ENCODE measurements at places on chromosomes 5 and 9.

DNA sequence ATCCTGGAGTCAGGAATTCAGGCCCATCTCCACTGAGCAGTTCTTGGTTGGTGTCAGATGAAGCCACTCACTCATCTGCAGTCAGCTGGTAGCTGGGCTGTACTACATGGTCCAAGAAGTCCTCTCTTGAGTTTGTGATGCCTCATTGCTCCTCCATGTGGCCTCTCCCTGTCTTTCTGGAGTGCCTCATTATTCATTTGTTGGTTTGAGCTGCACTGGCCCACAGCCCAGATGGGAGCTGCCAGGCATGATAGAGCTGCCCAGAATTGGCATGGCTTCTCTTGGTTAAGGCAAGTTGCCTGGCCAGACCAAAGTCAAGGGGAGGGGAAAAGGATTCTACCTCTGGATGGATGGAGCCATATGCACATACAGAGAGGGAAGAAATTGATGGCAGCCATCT lies 8.0 kb downstream of the PTCD2 start:
- DNase-seq, result no peak

DNA sequence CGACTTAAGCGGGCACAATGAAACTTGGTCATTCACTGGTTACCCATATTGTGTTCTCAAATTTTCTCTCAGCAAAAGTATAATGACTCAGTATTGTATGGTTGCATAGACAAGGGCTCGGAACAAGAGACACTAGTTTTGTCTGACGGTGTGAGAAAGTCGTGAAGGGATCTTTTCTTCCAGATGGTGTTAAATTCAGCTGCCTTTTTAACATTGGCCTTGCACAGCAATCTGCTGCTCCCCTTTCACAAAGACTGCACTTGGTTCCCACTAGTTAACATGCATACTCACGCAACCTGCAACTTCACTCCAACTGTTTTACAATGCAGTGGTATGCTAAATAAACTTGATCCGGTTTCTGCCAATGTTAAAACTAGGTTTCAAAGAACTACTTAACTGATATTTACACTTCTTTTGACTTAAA lies 219.2 kb downstream of the MEF2C start:
- DNase-seq, result no peak

DNA sequence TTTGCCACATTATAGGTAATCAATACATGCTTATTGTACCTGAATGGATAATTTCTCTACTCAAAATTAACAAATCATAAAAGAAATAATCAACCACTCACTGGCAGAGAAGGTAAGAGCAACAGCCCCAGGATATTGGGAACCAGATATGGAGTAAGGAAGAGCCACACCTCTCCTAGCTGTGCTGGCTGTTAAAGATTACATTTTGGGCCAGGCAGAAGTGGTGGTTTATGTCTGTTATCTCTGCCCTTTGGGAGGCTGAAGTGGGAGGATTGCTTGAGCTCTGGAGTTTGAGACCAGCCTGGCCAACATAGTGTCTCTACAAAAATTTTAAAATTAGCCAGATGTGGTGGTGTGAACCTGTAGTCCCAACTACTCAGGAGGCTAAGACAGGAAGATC lies 56.4 kb downstream of the BHMT start:
- no peak for DNase-seq

DNA sequence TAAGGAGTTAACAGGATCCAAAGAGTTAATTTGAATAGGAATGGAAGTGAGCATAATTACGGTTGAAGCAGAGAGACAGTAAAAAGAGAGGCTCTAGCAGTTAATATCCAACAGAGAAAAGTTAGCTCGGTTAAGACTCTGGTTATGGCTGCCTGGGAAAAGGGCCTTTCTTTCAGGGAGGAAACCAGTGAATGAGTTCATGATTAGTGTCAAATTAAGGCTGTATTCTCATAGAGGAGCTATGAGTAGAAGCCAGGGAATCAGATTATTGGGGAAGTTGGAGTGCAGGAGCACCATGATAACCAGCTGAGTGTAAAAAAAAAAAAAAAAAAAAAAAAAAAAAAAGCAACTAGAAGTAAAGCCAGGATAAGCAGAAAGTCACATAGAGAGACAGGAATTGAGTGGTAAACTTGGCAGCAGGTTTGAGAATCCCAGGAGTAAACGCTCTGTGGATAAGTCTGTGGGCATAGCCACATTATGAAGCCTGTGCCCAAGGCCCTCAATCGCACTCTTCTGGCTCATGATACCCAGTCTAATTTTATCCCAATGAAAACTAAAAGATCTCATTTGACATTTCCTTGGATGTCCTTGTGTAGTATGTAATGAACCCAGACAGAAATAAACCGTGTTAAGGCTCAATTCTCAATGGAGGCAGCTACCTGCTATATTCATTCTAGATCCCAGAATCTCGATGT lies 372.6 kb upstream of the MPDZ start:
- no peak for DNase-seq

- no peak for DNase-seq
These were observed 3.5 kb upstream of the CNTFR start for GRCh38 chr9:34592895-34593601.

DNA sequence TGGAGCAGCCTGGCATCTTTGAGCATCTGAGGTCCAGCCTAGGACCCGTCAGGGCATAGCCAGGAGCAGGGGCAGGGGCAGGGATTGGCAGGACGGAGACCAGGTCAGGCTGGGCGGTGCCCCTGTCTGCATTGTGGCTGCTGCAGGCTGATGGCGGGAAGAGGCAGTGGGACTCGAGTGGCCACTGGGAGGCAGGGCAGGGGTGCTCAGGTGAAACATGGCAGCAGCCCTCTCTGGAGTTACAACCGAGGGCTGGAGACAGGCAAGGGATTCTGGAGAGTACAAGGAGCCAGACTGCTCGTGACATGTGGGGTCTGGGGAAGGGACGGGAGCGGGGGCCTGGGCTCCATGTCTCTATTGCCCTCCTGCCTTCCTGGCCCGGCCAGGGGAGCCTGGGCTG lies 97.4 kb upstream of the RAPGEF1 start:
- no peak for DNase-seq

DNA sequence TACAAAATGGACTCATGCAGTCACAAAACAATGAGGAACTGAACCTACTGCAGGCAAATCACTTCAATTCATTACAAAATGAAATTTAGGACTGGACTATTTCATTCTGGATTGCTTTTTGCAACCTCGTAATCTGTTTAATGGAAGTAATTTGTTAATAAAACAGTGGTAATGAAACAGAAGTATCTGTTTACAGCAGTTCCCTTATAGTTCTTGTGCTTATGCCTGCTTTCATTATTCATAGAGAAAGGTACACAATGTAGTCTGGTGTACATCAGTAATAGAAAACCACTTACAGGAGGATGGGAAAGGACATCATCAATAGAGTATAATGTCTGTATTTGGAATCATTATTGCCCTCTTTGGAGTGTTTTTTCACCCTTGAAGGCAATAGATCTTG lies 389.2 kb upstream of the NUDT12 start:
- DNase-seq, result no peak

DNA sequence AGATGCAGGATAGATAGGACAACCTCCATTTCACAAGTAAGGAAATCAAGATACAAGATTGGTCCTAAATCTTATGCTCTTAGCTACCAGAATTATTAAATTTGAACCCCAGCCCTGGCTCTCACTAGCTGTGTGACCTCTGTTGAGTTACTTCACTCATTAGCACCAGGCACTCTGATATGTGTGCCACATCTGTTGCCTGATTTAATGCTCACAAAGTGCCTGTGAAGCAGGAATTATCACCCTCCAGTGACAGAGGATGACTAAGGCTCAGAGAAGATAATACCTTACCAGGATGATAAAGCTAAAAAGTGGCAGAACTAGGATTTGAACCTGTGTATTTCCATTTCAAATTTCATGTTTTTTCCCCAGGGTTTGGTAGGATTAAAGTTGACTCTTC lies 110.0 kb downstream of the PLPPR1 start:
- DNase-seq, result no peak

DNA sequence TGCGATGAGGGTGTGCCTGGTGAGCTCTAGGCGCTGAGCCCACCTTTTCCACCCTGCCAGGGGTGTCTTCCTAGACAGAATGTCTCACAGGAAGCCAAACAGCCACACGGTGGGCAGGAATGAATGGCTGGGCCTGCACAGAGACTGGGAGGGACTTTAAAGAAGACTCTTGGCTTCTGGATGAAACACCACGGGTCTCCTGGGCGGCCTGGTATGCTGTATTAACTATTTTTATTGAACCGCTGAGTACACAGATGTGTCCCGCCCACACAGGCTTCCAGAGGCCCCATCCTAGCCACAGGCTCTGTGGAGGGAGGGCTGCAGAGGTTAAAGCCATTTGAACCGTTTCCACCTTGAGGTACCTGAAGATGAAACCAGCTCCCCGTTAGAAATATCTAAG lies 115.2 kb upstream of the CXCL14 start:
- no peak for DNase-seq

DNA sequence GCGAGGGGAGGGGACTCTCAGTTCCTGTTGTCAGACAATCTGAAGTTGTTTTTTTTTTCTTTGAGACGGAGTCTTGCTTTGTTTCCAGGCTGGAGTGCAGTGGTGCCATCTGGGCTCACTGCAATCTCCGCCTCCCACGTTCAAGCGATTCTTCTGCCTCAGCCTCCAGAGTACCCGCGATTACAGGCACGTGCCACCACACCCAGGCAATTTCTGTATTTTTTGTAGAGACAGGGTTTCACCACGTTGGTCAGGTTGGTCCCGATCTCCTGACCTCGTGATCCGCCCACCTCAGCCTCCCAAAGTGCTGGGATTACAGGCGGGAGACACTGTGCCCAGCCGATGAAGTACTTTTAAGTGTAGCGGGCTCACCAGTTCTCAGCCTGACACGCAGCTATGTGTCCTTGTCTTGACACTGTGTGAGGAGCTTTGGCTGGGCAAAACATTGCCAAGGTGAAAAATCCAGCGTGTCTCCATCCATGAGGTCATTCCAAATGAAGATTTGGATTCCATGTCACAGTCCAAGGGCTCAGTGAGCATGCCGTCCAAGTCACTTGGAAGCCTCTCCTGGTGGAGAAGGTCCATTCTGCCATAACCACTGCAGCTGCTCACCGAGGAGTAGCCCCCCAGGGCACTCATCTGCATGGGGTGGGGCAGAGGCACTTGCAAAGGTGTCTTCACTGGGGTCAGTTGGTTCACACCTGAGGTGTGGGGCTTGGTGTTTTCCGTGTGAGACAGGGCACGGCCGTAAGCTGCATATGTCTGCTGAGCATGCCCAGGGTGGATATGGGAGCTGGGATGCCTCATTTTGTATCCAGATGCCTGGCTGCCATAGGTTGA lies 32.0 kb downstream of the OR2V1 start:
- DNase-seq, result no peak

DNA sequence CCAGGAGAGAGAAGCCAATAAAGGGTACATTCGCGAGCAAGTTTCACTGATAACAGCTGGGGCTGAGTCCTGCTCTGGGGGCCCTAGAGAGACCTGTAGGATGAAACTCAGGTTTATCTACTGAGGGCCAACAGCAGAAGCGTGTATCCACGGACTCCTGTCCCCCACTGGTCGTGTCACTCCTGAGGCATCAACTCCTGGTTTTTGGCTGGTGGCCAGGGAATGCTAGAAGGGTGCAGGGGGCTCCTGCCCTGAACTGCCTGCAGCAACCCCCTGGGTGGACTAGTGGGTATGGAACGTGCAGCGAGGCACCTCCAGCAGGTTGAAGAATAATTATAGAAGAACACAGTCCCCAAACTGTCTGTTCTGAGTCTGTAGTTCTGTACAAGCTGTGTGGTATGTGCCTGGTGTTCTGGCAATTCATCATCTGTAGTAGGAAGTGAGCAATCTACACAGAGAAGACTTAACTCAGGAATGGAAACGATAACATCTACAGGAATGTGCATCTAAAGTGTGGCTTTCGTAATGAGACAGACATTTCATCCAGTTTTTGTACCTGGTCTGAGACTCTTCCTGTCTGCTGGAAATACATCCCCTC lies 64.5 kb upstream of the GNA14 start:
- no peak for DNase-seq

GRCh38 chr9:73528926-73529325 lies 377.3 kb downstream of the ANXA1 start:
- no peak for DNase-seq

- DNase-seq, result no peak
These were observed 68.5 kb upstream of the MYO10 start for GRCh38 chr5:17004441-17005106.

DNA sequence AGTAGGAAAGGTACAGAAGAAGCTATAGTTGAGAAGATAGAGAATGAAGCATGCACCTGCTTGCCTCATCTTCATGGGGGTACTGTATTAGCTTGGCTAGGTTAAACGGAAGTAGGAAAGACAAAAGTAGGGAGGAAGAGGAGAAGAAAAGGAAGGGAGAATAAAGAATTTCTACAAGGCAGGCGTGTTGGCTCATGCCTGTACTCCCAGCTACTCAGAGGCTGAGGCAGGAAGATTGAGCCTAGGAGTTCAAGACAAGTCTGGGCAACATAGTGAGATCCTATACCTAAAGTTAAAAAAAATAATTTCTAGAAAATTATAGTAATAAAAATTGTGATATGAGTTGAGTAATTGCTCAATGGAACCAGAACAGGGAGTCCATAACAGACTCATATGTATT lies 61.9 kb downstream of the APTX start:
- no peak for DNase-seq

DNA sequence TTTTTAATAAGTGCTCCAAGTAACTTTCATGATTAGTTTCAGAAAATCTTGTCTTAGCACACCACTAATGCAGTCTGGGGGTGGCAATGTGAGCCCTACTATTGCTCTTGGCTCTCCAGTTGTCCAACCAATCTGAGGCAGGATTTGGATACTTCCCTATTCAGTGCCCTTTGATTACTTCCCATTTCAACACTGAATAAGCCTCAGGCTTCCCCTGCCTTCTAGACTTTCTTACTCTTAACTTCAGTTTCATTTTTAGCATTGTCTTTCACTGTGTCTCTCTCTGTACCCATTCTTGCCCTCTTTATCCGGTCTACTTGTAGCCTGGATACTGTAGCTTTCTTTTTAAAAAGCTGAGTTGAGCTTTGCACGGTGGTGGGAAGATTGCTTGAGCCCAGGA lies 186.1 kb downstream of the C9orf152 start:
- DNase-seq, result no peak

DNA sequence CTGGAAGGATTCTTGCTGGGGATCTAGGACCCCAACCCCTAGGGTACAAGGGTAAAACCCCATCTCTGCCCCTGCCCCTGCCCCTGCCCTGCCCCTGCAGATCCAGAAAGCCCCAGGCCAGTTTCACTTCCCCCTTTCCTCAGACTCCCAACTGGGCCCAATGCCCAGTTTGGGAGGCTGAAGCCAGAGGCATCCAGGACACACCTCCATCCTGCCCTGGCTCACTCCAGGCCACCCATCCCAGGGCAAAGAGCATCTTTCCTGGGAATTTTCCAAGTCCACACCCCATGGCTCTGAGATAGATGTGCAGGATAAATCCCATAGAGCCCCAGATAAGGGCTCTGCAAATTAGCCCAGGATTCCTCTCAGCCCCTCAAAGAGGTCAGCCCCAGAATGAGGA lies 17.4 kb downstream of the CNTFR start:
- no peak for DNase-seq

- no peak for DNase-seq
These were observed 3.7 kb downstream of the PCDHGA12 start for GRCh38 chr5:141434006-141434405.

DNA sequence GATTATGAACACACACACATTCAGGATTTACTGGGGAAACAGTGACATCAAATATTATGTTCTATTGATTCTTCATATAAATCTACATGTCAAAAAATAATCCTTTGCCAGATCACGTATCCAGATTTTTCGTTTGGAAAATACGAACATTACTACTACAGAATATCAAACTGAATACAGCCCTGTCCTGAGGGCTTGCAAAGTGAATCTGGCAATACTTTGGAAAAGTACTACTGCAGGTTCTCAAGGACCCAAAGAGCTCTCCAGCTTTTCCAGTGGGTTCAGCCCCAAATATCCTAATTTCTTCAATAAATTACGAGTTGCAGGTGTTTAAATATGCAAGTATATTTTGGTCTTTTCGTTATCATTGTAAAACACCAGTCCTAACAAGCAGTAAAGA lies 411 bp upstream of the NDUFS4 start:
- no peak for DNase-seq
